Stimulated activated CD8-positive, alpha-beta memory T cell treated with anti-CD3 and anti-CD28 coated beads, Interleukin-4, amount 100 ng/mL, for 24 hours (primary cell): ENCODE measurements at places on chromosomes 4 and X.

- DNase-seq: no peak
These were observed 56.4 kb upstream of the PDLIM3 start for GRCh38 chr4:185591679-185592141.

DNA sequence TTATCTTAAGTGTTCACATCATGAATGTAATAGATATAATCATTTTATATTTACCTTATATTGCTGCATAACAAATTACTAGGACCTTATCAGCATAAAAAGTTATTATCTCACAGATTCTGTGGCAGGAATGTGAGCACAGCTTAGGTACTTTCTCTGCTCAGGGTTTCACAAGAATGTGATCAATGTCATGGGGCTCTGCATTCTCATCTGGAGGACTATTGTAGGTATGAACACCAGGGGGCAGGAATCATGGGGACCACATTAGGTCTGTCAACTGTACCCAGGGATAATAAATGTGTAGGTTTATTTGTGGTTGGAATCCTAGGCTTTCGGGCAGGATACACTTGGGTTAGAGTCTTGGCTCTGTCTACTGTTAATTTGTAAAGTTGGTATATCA is 519.2 kb downstream of the ARAP2 start:
- DNase-seq: no peak

DNA sequence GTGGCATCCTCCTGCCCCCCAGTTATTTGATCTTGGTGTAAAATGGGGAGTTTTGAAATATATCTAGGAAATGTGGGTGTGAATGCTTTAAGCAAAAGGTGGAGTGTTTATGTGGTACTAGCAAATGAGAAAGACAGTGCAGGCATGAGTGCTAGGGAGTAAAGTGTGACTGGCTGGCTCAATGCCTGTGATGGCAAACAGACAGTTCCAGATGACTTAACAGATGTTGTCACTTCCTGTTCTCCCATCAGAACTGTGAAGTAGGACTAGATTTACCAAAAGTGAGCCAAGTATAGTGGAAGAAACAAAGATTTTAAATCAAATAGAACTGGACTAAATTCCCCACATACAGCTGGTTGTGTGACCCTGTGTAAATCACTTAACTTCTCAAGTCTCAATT is 8.4 kb upstream of the AMOT start:
- DNase-seq: no peak

- DNase-seq: no peak
These were observed 48.2 kb upstream of the SLIT2 start for GRCh38 chr4:20203508-20203907.

DNA sequence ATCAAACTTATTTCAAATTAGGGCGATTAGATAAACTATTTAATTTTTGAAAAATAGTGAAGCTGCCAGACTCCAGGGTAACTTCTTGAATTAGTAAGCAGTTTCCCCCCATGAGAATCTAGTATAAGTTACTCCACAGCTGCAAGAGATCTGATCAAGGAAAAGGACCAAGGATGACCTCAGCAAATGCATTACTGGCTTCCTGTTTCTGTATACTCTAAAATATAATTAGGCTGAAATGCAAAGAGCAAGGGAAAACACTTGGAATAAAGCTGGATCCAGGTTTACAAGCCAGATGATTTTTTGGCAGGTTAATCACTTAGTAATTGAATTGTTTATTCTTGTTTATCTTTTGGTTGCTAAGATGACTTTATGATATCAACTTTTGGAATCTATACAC is 13.4 kb upstream of the P2RY10 start:
- no peak for DNase-seq

GRCh38 chr4:114108869-114109268 is 129.4 kb upstream of the ARSJ start:
- no peak for DNase-seq

DNA sequence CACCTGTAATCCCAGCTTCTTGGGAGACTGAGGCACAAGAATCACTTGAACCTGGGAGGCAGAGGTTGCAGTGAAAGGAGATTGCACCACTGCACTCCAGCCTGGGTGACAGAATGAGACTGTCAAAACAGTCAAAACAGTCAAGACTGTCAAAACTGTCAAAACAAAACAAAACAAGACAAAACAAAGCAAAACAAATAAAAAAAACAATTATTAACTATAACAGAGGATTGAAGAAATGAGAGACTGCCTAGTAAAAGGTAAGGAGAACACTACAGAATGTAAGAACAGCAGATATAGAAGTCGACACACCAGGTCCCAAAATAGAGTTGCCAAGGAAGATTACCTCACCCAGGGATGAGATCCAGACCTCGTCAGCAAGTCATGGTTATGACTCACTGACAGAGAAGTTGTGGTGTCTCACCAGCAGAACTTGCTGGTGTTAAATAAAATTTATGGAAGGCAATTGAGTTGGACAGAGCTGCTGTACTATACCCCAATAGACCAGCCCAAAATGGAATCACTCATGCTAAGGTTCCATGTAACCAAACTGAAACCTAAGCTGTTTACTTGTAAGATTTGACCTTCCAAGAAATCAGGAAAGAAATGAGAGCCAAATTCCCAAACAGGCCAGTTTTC is 32.1 kb upstream of the GK start:
- no peak for DNase-seq
